ENCODE measurements at places on chromosomes 6 and 20.

- no peak for DNase-seq
These were observed 310.3 kb downstream of the THBS2 start for GRCh38 chr6:168943231-168943905.

- DNase-seq: no peak
These were observed 171.5 kb downstream of the LY86 start for GRCh38 chr6:6760002-6760401.

GRCh38 chr20:38729767-38730166, 5.5 kb downstream of the SLC32A1 start:
- no peak for DNase-seq

GRCh38 chr6:134898575-134898974, 51.3 kb downstream of the ALDH8A1 start:
- DNase-seq: no peak

DNA sequence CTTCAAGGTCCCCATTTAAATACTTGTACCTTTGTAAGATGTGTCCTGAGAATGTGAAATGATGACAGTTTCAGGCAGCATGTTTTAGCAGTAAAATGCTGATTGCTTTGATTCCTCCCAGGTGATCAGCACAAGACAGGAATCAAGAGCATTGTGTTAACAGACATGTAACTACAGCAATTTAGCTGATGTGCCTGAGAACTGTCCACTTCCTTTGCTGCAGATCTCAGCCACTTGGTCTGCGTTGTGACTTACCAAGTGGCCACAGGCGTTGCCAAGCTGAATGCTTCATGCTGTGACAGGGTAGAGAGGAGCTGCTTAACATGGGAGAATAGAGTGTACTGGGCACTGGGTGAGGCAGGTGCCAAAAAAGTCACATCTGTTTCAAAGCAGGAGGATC, 767.0 kb upstream of the POU3F2 start:
- no peak for DNase-seq

GRCh38 chr6:116287689-116288282, 8.1 kb upstream of the TSPYL1 start:
- no peak for DNase-seq

GRCh38 chr6:128597004-128597403, 76.6 kb upstream of the PTPRK start:
- DNase-seq: no peak

All from activated CD4-positive, alpha-beta T cell treated with anti-CD3 and anti-CD28 coated beads, Interleukin-2, amount 50 U/mL, for 4 hours (primary cell).